ENCODE measurements at places on chromosomes 2 and 18.

- DNase-seq = no peak
Measured at GRCh38 chr2:219269362-219270054, 9.7 kb upstream of the DNAJB2 start.

GRCh38 chr2:235116885-235117492 lies 165.2 kb downstream of the SH3BP4 start:
- DNase-seq = peak; percentile 40

DNA sequence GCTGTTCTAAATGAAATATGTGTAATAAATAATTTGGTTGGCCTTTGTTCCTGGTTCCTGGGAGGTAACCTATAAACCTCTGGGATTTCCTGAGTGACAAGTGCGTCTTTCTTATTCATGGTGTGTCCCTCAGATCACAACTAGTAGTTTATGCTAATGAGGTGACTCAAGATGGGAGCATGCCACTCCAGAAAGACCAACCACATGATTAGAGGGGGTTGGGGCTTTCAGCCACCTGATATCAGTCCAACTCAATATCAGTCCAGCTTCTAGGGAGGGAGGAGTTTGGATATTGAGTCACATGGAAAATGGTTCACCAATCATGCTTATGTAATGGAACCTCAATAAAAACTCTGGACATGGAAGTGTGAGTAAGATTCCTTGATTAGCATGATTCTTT lies 96.6 kb downstream of the QPCT start:
- no peak for DNase-seq

DNA sequence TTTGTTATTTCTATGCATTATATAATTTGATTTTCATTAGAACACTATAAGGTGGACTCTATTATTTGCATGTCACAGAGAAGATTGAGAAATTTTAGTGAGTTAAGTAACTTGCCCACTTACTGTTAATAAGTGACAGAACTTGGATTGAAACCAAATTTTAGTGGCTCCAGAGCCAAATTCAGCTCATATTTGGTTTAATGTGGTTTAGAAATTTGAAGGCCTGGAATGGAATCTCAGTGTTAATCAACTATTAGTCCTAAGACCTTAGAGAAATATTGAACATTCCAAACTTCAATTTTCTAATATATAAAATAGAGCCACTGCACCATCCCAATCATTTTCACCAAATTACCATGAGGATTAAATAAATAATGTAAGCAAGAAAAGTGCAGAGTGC lies 281.6 kb downstream of the ZNF385B start:
- no peak for DNase-seq

Data from putamen (tissue), 1 donor.